ENCODE measurements at places on chromosomes 12 and 14.

DNA sequence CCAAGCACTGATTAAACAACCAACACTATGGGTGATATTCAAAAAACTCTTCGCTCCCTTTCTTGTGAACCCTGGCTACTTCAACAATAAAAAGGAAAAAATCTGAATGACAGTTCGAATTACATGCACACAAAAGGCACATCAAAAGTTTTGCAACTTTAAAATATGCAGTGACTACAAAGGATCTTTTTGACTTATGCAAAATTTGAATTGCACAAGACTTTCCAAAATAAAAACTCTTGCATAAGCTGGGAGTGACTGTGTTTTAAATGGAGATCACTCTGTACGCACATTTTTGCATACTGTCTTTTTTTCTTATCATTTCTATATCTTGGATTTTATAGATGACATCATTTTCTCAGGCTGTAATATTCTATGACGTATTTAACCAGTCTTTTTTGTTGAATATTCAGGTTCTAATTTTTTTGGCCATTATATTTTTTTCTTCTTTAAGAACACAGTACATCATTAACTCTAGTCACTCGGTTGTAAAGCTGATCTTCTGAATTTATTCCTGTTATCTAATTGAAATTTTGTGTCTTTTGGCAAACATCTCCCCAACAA lies 667.6 kb upstream of the TBX3 start:
- DNase-seq, result no peak

DNA sequence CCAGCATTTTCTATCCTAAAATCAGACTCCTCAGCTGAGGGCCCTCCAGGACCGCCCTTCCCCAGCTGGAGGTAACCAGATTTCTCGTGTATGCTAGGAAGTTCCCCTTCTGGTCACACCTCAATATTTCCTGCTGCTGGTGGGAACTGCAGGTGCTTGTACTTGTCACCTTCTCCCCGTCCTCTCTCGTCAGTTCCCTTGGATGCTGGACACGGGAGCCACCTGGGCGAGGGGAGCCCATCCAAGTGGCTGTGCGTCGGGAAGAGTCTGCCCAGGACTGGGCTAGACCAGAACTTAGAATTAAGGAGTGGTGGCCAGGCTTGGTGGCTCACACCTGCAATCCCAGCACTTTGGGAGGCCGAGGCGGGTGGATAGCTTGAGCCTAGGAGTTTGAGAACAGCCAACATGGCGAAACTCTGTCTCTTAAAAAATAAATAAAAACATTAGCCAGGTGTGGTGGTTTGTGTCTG lies 23.2 kb upstream of the KIF26A start:
- DNase-seq, result no peak

DNA sequence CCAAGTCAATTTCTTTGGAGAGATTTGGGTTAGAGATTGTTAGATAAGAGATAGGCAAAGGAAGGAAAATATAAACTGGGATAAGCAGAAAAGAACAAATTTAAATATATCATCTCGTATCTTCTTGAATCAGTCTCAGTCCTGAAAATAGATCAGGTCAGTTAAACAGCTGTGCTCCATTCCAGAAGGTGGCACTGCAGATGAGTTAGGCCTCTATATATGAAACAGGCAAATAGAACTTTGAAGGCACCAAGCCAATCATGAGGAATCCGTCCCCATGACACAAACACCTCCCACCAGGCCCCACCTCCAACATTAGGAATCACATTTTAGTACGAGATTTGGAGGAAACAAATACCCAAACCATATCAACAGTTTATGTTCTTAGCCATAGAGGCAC lies 605.5 kb upstream of the USP15 start:
- no peak for DNase-seq

DNA sequence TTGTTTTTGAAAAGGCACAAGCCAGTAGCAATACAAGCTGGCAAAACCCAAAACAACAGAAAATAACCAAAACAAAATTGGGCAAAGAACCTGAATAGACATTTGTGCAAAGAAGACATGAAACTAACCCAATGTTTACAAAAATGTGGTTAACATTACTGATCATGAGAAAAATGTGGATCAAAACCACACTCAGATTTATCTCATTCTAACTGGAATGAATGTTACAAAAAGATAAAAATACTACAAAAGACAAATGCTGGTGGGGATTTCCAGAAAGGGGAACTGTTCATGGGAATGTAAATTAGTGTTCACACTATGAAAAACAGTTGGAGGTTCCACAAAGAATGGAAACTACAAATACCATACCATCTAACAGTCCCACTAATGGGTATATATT lies 26.6 kb downstream of the ASCL4 start:
- no peak for DNase-seq

Data from stimulated activated CD4-positive, alpha-beta T cell treated with anti-CD3 and anti-CD28 coated beads, Interleukin-12 subunit alpha, Interleukin-12 subunit beta, amount 100 ng/mL, for 24 hours (primary cell).